SHP77 (cell line): ENCODE measurements at places on chromosomes 5 and 9.

DNA sequence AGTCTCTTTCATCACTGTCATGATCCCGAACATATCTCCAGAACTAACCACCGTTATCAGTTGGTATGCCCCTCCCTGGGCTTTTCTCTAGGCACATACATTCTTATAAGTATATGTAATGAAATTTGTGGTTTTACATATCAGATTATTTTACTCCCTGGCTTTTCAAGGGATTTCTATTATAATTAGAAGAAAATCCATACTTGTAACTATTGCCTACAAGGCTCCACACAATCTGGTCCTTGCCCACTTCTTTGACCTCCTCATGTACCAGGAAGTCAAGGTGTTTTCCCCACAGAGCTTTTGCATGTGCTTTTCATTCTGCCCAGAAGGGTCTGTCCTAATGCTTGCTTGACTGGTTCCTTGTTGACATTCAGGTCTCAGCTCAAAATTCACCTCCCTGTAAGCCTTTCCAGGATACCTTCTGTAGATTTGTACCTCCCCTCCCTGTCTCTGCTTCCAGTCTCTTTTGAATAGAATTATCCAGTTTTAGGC, 33.6 kb upstream of the HSD17B4 start:
- DNase-seq, result no peak

DNA sequence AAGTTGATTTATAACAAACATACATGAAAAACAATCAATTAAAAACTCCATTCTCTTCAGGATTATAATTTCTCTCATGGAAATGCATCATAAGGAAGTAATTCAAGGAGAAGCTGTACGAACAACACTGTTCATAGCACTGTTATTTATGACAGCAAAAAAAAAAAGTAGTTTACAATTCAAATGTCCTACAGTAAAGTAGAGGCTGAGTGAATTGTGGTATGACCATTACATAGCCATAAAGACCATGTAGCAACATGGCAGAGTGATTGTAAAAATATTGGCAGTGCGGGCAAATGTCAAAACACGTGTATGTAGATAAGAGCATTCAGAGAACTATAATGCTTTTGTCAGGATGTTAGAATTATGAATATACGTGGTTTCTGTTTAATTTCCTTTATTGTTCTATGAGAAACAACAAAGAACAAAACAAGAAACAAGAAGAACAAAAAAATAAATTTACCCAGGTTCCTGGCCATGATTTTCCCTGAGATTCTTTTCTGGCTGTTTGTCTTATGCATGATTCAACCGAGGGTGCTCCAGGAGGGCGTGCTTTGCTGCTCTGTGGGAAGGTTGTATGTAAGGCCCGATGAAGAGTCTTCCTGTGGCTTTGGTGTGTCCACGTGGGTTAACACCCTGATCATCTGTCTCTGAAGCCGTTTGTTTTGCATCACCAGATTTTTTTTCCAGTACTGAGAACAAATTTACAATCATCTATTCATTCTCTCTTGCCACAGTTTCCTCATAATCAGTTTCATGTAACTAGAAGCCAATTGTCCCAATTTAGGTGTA, 28.8 kb downstream of the GCNT4 start:
- DNase-seq, result no peak

GRCh38 chr5:167895899-167896659, 395.4 kb upstream of the WWC1 start:
- DNase-seq, result no peak

GRCh38 chr5:112239996-112240395, 179.1 kb downstream of the EPB41L4A start:
- no peak for DNase-seq

GRCh38 chr5:57698086-57698485, 215.5 kb upstream of the ACTBL2 start:
- no peak for DNase-seq

DNA sequence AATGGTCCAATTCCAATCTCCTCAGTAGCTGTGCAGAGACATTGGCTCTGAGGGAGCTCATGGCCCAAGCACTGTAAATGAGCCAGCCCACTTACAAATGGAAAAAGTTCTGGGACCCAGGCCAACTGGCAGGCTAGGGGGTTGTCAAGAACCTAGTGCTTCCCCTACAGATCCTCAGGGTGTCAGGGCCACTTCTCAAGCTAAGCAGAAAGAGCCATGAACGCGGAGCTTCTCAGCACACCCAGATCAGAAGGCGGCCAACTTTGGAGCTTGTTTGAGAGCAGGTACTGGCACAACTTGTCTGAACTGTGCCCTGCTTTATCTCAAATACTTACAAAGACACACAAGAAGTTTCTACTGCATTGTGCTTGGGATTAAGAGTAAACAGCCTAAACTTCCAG, 17.5 kb downstream of the TLE1 start:
- no peak for DNase-seq

- DNase-seq, result peak; percentile 86
Measured at GRCh38 chr5:16550316-16550952, 66.4 kb downstream of the RETREG1 start.

DNA sequence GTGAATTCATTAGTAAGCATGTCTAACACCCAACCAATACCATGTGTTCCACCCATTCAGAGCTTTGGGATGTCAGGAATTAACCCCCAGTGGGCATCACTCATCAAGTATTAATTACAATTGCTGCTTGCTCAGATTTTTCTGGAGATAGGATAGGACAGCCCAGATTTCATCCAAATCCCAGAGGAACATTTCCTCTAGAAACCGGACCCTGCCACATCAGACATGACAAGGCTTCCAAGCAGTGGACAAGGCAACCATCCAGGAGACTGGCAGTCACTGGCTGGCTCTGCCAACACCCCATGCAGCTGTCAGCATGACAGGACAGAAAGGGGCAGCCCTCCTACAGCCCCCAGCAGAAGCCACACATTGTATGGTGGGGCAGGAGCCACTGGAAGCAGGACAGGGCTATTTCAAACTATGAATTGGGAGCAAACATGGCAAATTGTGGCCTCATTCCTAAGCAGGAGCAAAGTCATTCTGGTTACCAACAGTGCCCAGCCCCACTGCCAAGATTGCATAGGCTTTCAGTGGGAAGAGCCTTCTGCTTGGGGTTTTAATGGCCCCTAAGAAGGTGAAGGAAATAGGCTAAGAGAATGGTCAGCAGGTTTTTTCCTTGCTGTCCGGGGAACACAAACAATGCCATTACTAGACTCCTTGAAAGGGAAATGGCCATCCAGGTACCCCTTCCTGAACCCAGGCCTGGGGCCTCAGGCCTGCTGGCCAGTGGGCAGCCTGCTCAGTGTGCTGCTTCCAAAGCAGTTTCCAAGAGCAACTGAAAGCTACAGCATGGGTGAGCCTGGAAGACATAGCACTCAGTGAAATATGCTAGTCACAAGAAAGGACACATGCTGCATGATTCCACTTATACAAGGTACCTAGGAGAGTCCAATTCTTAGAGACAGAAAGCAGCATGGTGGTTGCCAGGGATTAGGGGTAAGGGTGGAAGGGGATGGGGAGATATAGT, 294.7 kb upstream of the SLC30A5 start:
- DNase-seq, result no peak

- no peak for DNase-seq
Measured at GRCh38 chr9:127205952-127206351, 58.6 kb upstream of the GARNL3 start.

DNA sequence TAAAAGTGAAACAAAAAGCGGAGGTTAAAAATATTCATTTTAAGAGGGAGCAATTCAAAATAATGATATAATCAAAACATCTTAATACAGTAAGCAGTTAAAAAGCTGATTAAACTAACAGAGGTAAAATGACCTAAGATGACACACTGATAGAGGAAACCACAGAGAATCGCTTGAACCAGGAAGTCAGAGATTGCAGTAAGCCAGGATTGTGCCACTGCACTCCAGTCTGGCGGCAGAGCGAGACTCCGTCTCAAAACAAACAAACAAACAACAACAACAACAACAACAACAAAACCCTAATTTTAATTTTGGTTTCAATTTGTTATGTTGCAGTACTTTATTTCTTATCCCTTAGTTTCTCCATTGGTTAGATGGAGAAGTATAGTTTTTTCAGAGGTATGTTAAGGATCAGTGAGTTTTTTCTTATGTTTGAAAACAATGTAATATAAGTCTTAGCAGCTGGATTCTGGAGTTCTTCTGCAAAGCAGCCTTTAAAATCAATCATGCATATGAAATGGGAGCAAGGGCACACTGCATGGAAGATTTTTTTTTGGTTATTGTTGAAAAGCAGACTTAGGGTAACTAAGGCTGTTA, 58.5 kb downstream of the MLANA start:
- no peak for DNase-seq

GRCh38 chr9:636931-637591, 204.4 kb upstream of the DMRT1 start:
- no peak for DNase-seq

DNA sequence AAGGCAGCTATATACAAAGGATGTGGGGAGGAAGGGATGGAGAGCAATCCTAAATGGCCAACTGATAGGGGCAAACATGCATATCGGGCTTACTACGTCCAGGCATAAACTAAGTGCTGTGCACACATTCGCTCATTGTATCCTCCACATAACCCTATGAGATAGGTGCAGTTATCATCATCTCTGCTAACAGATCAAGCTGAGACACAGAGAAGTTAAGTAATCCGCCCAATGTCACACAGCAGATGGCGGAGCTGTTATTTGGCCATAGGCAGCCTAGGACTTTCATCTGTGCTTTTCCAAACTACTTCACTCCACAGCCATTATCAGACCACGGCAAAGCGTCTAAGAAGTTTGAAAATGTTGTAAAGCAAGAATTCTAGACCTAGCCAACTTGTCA, 197.5 kb downstream of the RGS3 start:
- no peak for DNase-seq

GRCh38 chr5:109690242-109690974, 681 bp downstream of the MAN2A1 start:
- DNase-seq, result peak; percentile 46

- DNase-seq, result no peak
Measured at GRCh38 chr9:93579711-93580516, 3.5 kb downstream of the PHF2 start.

DNA sequence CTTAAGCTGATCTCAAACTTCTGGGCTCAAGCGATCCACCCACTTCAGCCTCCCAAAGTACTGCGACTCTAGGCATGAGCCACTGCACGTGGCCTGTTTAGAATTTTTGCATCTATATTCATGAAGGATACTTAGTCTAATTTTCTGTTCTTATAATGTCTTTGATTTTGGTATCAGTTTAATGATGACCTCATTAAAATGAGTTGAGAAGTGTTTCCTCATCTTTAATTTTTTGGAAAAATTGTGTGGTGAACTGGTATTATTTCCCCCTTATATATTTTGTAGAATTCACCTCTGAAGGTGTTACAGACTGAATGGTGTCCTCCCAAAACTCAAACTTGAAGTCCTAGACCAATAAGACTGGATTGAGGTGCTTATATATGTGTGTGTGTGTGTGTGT, 46.5 kb downstream of the ANKRD31 start:
- DNase-seq, result no peak

GRCh38 chr9:69900406-69900805, 79.8 kb downstream of the CFAP95 start:
- DNase-seq, result no peak

- no peak for DNase-seq
Measured at GRCh38 chr9:135989157-135989556, 28.0 kb upstream of the UBAC1 start.

DNA sequence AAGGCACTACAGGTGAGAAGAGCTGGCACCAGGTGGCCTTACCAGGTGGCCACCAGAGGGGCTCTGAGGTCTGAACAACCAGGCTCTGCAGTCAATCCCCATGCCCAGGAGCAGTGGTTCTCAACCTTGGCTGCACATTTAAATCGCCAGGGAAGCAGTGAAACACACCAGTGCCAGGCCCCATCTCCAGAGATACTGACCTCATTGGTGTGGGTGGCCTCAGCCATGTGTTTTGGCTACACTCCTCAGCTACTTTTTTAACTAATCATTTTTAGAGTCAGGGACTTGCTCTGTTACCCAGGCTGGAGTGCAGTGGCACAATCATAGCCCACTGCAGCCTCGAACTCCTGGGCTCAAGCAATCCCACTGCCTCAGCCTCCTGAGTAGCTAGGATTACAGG, 56.0 kb downstream of the GABBR2 start:
- DNase-seq, result no peak

DNA sequence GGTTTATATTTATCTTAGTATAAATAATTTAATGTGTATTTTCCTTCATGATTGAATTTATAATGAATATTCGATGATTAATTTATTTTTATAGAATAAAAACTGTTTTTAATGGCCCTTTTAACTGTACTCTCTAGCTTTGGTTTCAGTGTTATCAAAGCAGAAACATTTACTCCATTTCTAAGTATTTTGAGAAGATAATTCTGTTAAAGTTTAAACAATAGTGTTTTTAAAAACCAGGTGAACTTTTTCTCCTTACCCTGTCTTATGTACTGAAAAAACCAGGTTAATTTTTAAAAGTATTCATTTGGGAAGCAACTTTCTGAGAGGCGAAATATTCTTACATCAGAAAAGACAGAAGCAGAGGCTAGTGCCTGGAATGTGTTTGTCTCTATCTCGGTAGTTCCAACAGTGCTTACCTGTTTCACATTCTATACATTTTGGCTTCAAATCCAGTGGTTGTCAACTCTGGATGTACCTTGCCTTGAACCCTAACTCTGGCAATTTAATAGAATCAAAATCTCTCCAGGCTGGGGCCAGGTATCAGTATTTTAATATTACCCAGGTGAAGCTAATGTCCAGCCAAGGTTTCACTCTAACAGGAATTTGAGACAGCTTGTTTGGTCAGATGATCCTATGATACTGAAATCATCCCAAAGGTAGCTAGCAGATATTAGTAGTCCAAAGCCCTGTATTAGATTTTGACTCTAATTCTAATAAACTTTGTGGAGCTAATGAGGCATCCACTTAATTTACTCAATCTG, 434.4 kb downstream of the PDE4D start:
- no peak for DNase-seq

- DNase-seq, result no peak
Measured at GRCh38 chr5:56482363-56482762, 249.2 kb upstream of the ANKRD55 start.

GRCh38 chr9:137095664-137096517, 9.1 kb downstream of the MAN1B1 start:
- no peak for DNase-seq

DNA sequence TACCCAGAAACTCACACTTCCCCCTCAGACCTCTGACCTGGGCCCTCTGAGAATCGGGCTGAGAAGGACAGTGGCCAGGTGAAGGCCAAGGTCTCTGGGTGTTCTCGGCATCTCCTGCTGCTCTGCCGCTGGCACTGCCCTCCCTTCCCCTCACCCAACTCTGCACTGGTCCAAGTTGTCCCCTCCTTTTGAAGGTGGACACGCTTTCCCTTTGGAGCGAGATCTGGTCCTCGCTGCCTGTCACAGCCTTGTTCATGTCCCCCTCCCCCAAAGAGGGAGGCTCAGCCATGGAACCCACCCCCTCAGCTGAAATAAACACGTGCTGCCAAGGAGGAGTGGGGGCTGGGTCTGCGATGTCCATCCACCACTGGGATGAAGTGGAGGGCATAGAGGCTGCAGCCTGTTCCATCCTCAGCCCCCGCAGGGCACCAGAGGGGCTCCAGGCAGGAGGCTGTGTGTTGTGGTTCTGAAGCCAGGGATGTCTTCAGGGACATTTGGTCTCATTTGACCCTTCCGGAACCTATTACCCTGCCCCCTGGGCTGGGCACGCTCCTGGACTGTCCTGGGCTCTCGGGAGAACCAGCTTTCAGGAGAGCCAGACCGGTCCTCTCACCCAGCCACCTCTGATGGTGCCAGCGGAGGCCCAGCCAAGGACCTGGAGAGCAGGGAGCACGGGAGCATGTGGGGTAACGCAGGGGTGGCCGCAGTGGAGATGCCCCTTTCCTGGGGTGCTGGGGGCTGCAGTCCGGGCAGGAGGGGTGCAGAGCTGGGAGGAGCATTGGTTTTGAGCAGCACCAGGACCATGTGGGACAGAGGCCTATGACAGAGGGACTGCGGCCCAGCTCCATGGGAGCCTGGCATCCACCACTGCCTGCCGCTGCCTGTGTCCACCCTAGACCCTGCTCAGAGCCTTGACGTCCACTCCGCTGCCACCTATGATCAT, 4.7 kb upstream of the LCN2 start:
- DNase-seq, result no peak
